NCI-H524 (cell line): ENCODE measurements at places on chromosomes 12 and 14.

GRCh38 chr14:71465316-71465715 lies 466.9 kb upstream of the RGS6 start:
- no peak for DNase-seq

DNA sequence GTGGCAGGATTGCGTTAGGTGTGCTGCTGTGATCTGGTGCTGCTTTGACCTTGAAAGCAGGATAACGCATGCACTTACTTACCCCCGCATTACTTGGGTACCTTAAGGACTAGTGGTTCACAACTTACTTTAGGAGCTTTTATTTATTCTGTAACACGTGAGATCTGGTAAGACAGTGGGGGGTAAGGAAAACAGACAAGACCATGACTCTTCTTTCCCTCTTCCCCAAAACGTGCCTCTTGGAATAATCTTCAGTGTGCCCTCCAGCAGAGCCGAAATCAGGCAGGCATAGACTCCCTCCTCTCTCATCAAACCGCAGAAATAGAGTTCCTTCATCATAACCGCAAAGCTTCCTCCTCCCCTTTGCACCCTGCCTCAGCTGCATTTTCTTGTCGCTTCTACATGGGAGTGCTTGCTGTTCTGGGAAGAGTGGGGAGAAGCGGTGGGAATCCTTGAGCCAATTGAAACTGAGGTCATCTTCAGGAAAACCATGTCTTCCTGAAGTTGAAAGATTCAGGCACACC lies 43.4 kb downstream of the RAD52 start:
- no peak for DNase-seq

- no peak for DNase-seq
Measured at GRCh38 chr12:23671881-23672280, 277.6 kb downstream of the SOX5 start.

GRCh38 chr12:58774731-58775130 lies 145.6 kb downstream of the LRIG3 start:
- no peak for DNase-seq

DNA sequence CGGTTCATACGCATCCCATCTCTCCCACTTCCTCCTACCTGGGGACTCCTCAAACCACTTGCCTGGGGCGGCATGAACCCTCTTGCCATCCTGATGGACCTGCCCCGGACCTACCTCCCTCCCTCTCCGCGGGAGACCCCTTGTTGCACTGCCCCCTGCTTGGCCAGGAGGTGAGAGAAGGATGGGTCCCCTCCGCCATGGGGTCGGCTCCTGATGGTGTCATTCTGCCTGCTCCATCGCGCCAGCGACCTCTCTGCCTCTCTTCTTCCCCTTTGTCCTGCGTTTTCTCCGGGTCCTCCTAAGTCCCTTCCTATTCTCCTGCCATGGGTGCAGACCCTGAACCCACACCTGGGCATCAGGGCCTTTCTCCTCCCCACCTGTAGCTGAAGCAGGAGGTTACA lies 3.6 kb downstream of the WNT1 start:
- no peak for DNase-seq

GRCh38 chr12:69071091-69071370 lies 138.1 kb upstream of the CPM start:
- DNase-seq = no peak
